ENCODE measurements at places on chromosomes 5 and 9.

DNA sequence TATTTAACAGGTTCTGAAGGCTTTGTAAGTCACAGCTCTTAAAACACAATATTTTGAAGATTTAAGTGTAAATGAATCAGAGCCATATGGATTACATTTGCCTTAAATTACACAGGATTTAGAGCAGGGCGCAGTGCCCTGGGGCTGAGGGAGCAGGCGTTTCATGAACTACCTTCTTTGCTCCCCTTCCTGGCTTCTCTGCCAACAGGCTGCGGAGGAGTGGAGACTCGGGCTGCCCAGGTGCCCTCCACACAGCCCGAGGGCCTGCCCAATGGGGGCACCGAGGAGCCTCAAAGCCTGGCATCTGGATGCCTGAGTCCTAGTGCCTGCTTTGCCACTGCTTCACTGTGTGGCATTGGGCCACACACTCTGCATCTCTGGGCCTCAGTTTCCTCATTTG is 90.6 kb upstream of the HAND1 start:
- no peak for DNase-seq

- no peak for DNase-seq
These were observed 66.8 kb downstream of the FBXL7 start for GRCh38 chr5:15566789-15567188.

DNA sequence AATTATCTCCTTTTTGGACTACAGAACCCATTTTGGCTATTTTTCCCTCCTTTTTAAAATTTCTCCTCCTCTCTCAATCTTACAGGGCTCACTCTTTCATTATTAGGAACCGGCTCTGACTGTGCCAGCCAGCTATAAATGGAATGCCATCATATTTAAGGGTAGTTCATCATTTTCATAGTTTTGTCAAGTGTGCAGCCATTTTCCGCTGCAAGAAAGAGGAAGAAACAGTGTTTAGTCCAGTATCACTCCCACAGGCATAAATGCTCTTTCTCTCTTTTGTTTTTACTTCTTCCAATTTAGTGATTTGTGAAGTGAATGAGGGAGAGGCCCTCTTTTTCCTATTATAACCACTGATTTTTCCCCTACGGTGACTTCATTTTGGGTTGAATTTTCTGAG is 290.0 kb downstream of the NR3C1 start:
- DNase-seq: peak; percentile 23

- peak; percentile 14 for DNase-seq
These were observed 307.0 kb upstream of the TLE4 start for GRCh38 chr9:79264511-79265355.

- no peak for DNase-seq
These were observed 5.8 kb downstream of the MTX3 start for GRCh38 chr5:79985288-79985687.

- DNase-seq: no peak
These were observed 49.4 kb downstream of the MEF2C start for GRCh38 chr5:88833371-88834130.

DNA sequence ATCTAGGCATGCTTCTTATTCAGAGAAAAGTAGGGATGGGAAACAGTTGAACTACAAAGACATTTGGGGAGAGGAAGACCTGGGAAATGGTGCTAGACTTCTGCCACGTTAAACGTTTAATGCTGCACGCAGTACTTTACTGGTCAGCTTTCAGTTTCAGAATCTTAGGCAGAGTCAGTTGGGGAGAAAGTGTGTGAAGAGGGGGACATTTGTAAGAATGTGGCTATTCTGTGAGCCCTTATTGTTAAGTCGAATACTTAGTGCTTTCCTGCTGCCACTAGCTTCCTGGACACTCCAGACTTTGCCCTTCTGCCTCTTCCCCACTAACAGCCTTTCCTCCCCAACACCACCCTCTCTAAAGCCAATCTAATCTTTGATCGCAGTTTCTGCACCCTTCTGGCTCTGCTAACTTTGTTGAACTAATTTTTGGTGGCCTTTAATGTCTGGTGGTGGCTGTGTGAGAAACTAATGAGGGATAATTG is 6.1 kb downstream of the CYSTM1 start:
- no peak for DNase-seq

GRCh38 chr5:77448831-77449230 is 43.3 kb downstream of the WDR41 start:
- DNase-seq: no peak

GRCh38 chr5:73434461-73434860 is 14.1 kb downstream of the FOXD1 start:
- no peak for DNase-seq

DNA sequence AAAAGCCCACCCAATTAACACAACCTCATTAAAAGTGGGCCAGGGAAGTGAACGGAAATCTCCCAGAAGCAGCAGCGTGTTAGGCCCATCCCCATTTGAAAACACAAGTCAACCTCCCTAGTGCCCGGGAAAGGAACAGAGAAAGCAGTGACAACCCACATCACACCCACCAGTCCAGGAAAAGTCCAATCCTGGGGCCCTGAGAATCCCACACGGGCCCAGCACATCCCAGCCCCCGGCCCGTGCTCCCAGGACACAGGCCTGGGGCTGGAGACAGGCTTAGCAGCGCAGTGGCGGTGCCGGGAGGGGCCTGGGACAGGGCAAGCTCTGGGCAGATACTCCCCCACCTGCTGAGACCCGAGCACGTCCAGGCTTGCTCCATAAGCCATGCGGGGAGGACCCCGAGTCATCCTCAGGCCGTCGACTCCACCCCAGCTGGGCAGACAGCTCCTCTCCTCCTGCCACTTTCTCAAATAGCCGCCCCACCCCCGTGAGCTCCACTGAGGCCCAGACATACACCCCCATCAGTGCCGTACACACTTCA is 101.0 kb downstream of the KCNT1 start:
- DNase-seq: no peak

GRCh38 chr5:117246424-117246823 is 671.8 kb upstream of the SEMA6A start:
- no peak for DNase-seq

DNA sequence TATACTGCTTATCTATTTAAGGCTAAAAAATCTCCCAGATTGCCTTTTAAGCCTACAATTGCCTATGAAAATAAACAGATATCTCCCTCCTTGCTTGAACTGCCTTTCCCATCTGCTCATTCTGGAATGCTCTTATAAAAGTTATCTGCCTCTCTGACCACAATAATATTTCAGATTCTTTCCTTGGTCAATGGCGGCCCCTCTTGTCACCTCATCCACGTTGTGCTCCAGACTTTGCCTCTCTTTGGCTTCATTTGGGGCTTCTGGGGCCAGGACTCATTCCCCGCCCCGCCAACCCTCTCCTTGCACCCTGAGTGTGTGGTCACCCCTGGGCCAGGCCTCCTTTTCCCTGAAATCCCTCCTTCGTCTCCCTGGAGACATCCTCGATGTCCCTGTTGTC is 110.0 kb upstream of the RPS23 start:
- no peak for DNase-seq

DNA sequence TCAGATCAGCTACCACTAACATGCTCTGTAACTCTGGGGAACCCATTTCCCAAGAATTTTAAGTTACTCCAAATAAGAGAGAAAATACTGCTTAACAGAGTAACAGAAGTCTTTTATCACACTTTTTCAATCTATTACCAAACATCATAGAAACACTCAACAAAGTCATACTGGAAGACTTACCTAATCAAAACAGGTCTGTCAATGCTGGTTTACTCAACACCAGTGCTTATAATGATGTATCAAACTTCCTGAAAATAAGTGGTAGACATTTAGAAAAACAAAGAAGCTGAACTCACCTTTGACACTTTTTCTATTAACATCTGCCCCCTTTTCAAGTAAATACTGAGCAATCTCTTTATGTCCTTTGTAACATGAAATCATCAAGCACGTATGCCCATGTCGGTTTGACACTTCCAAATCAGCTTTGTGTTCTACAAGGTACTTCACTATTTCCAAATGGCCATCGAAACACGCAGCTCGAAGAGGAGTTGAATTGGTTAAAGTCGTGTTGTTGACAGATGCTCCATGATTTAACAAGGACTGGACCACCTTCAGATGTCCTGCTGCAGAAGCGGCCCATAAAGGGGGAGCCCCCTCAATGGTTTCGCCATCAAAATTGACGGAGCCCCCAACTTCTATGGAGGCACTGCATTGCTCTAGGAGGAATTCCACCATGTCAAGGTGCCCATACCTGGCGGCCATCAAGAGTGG is 1.8 kb downstream of the FEM1C start:
- no peak for DNase-seq

GRCh38 chr9:33381231-33381791 is 21.1 kb downstream of the AQP7 start:
- no peak for DNase-seq

DNA sequence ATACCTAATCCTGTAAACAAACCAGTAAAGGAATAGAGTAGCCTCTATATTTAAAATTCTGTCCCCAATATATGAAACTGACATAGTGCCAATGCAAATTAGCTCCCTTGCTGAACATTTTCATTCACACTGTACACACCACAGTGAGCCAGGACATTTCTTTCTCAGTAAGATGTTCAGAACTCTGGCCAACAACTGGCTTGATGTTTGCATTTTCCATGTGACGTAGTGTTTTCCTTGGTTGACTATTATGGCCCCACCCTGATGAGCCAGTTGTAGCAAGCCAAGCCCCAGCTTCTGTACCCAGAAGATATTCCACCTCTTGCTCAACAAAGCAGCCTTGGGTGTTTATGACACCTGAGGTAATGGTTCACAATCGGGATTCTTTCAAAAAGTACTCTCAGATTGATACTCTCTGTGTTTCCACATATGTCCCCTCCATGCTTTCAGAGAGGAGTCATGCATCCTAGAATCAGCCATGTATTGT is 17.7 kb upstream of the ANXA1 start:
- DNase-seq: no peak

DNA sequence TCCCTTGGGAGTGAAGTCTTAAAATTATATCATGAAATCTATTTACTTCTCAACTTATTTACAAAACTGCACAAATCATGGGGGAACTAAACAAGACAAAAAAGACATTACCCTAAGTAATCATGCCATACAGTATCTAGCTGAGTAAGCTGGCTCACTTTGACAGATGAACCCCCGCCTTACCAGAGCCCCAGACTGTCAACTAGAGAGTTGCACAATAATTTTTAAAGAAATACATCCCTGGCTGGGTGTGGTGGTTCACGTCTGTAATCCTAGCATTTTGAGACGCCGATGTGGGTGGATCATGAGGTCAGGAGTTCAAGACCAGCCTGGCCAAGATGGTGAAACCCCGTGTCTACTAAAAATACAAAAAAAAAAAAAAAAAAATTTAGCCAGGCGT is 62.3 kb downstream of the LPAR1 start:
- peak; percentile 86 for DNase-seq

All from inflammatory macrophage (primary cell).